ENCODE measurements at places on chromosomes 7 and 10.

GRCh38 chr7:30470163-30470770 is 8.3 kb downstream of the NOD1 start:
- DNase-seq: no peak

DNA sequence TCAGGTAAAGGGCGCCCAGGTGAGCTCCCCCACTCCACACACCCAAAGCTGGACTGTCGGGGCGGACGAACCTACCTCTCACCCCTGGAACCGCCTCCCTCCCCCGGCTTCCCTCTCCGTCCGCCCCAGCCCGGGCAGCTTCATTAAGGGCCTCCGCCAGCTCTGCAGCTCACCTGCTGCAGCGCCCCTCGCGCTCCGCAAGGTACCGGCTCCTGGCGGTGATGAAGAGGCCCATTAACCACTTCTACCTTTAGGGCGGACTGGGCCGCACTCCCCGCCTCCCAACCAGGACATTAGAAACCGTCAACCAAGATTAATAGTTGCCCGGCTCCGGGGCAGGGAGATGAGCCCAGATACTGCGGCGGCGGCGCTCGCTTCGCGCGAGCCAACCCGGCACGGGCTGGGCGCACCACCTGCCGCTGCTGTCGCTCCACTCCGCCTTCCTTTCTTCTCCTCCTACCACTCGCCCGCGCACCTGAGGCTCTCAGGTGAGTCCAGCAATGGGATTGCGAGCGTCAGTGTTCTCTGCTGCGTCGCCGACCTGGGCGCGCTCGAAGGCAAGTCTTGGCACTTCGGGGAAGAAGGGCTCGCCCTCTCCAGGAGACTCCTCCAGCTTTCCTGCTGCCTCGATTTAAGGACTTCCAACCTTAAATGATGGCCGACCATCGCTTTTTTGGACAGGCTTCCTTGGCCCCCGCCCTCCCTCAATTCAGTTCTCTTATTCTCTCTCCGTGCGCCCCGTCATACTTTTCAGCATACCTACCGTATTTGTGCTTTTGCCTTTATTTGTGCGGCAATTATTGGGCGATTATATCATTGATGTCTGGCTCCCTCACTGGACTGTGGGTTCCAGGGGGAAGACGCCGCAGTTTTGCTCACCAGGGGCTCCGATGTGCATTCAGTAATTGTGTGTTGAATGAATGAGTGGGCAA is 13.6 kb upstream of the KAZALD1 start:
- no peak for DNase-seq

- no peak for DNase-seq
Observed at GRCh38 chr7:1085910-1086421, 1.9 kb upstream of the GPER1 start.

DNA sequence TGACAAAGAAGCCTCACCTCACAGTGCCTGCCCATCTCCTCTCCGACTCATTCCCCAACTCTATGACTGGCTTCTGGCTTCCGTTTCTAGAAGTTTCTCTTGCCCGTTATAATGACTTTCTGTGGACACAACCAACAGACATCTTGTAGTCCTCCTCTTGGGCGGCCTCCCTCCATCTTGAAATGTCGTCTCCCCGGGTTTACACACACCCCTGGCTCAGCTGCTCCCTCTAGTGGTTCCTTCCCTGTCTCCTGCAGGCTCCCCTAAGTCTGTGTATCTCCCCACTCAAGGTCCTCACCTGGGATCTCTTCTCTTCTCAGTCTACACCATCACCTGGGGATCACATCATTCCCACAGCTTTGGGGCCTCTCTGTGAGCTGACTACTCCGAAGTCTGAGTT is 123.4 kb upstream of the NEBL start:
- DNase-seq: no peak

GRCh38 chr10:70363292-70363691 is 19.1 kb downstream of the LRRC20 start:
- DNase-seq: no peak

- DNase-seq: no peak
Observed at GRCh38 chr7:8014399-8014798, 45.8 kb downstream of the GLCCI1 start.

DNA sequence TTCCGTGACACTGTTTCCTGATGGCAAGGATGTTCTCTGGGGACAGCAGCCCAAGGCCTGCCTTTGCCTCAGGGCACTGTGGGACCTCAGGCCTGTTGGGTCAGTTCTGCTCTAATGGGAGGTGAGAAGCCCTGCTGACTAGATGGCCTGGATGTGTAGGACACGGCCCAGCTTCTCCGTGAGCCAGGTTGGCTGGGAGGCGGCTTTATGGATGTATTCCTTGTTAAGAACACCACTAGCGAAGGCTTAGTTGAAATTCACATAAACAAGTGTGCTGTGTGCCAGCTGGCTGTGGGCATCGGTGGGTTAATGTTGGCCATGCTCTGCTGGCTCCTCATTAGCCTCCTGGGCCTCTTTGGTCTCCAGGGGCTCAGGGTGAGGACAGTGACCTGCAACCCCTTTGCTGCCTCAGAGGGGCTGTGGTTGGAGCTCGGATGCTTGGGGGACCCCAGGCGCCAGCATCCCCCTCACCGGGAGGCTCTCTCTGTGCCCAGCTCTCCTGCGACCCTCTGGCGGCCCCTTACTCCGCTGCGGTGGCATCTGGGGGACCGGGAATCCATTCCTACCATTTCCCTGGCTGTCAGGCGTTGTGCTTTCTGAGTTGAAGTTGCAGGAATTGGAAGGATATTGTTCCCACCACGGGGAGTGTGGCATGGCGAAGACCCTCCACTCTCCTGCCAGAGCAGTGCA is 22.8 kb upstream of the DPYSL4 start:
- DNase-seq: no peak

GRCh38 chr10:74418285-74418872 is 267.4 kb downstream of the ADK start:
- peak; percentile 62 for DNase-seq

DNA sequence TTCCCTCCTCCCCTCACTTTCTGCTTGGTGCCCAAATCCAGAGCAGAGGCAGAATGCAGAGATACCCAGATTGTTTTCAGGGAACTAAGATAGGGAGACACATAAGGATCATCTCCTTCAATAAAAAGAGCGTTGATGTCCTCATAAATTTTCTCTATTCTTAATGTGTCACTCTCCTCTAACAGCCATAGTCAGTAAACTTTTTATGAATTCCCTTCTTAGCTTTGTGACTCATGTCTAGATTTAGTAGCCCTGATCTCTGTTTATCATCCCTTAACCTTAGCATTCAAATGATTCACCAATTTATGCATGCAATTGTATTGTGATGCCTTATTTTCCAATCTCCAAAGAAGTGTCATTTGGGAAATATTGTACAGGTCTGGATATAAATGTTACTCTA is 995.5 kb upstream of the C7orf33 start:
- DNase-seq: no peak

- no peak for DNase-seq
Observed at GRCh38 chr7:155972247-155972646, 160.0 kb upstream of the SHH start.

GRCh38 chr10:75736889-75737579 is 305.6 kb downstream of the LRMDA start:
- DNase-seq: no peak

DNA sequence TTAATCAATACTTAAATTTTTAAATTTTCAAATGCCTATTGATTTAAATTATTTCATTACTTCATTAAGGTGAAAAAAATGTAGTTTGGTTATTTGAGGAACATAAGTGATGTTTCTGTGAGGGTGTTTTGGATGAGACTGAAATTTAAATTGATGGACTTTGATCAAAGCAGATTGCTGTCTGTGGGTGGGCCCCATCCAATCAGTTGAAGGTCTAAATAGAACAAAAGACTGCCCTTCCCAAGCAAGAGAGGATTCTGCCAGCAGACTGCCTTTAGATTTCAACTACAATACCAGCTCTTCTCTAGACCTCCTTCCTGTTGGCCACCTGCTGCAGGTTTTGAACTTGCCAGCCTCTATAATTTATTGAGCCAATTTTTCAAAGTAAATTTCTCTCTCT is 14.5 kb upstream of the GPR37 start:
- DNase-seq: no peak

- DNase-seq: no peak
Observed at GRCh38 chr10:132920101-132920925, 22.1 kb downstream of the CFAP46 start.

Measured in SK-N-MC (cell line).